Pons (tissue), 1 donor: ENCODE measurements at places on chromosomes 13 and 19.
A peak's percentile ranks its signal among the peaks of the same experiment; 100 is the strongest.

DNA sequence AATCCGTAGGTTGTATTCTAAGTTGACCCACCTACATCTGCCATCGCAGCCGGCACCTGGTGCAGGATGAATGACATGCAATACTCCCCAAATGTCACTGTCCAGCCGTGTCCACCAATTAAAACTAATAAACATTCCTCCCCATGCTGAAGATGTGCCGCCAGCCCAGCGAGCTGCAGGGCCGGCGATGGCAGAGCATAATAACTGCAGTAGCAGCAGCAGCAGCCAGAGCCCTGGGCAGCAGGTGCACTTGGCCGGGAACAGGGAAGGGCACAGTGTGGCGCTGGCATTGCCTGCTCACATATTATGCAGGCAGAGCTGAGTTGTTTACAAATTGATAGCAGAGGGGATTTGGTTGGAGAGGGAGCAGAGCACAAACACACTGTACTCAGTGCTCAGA, 754.9 kb downstream of the OLFM4 start:
- DNase-seq = peak; percentile 9

DNA sequence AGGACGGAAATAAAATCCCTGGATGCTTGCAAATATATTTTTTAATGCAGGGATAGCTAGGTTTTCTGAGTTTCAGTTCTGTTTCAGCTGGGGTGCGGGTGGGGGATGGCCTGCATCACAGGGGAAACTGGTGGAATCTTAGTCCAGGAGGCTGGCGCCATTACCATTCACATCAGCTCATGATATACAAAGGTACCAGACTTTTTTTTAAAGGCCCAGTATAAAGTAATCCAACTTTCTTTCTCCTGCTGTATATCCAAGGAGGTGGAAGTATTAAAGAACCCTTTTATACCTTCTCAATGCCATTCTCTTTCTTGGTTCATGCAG, 343.8 kb downstream of the KCNRG start:
- no peak for DNase-seq

DNA sequence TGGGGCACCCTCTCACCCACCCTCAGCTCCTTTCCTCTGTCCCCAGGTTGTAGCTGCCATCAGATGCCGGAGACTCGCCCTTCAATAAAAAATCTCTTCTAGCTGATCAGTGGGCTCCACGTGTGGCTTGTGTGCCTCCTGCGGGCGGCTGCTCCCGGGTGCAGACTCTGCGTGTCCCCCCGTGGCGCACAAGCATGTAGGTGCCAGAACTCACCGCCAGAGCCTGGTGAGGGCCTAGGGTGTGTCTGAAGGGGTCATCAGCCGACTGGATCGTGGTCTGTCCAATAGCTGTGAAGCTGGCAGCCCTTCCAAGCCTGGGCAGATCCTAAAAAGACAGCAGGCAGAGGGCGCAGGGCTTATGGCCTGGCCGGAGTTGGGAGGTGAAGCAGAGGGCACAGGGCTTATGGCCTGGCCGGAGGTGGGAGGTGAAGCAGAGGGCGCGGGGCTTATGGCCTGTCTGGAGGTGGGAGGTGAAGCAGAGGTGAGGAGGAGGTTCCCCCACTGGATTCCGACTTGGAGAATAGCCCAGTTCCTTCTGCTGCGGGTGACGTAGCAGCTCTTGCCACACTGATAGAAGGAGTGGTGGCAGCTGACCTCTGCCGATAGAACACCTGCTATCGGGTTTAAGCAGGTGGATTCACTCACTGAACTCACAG, 11.7 kb downstream of the NOP53 start:
- no peak for DNase-seq

DNA sequence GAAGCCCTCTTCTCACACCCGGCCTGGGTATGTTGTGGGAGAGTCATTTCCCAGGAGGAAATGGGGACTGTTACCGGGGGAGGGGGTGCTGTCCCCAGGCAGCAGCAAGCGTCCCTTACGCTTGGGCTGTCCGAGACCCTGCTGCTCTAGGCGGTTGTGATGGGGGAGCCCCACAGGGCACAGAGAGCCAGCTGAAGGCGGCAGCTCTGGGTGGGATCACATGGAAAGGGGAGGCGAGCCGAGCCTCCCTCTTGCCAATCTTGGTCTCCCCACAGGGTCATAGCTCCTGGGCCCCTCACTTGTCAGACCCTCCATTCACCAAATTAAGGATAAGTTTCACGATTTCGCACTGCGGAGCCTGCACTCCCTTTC, 22.0 kb downstream of the EPN1 start:
- no peak for DNase-seq

DNA sequence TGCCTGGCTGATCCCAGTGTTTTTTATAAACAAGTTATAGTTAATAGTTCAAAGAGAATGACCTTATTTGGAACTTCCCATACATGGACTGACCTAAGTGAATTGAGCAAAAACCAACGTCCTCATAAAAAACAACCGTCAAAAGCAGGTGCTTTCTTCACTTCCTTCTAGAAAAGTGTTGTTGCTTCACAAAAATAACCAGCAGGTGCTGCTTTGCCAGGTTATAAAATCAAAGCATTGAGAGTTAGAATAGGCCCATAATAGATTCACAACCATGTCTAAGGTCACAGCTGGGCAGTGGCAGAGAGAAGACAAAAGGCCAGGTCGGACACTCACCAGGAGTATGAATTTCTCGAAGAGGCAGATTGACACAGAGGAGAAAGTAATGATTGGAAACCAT, 9.5 kb downstream of the RUBCNL start:
- no peak for DNase-seq
